ENCODE measurements at places on chromosomes 5 and 9.
A peak's percentile ranks its signal among the peaks of the same experiment; 100 is the strongest.

- DNase-seq, result no peak
Measured at GRCh38 chr9:33306037-33306436, 15.7 kb downstream of the NFX1 start.

DNA sequence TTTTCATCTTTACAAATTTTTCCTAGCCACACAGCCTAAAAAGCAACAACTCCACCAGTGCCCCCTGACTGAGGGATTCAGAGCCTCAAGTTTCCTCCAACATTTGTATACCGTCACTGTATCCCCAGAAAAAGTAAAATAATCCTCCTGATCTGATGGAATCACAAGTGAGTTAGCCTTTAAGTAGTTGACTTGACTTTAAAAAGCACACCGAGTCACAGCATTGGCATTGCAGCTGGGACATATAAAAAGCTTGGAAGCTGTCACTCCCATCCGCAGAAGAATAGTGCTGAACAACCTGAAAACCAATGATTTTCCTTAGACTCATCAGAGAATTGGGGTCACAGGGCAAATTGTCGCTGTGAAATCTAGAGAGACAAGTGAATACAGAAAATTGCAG lies 41.6 kb upstream of the FBN2 start:
- peak; percentile 66 for DNase-seq

GRCh38 chr9:94758031-94758430 lies 31.5 kb downstream of the AOPEP start:
- DNase-seq, result no peak

DNA sequence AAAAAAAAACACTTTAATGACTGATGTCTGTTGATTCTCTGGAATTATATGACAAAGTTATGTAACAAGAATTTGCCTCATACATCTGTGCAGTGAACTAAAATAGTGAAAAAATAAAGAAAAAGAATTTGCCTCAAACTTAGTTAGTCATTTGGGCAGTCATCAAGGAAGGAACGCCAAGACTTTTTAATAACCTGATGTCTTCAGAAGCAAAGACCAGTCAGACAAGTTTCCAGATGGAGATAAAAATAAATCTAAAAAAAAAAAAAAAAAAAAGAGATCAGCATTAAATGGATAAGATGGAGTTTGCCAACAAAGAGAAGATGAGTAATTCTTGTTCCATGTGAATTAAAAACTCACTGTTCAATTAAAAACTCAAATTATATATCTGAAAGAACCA lies 52.3 kb upstream of the JMY start:
- no peak for DNase-seq

DNA sequence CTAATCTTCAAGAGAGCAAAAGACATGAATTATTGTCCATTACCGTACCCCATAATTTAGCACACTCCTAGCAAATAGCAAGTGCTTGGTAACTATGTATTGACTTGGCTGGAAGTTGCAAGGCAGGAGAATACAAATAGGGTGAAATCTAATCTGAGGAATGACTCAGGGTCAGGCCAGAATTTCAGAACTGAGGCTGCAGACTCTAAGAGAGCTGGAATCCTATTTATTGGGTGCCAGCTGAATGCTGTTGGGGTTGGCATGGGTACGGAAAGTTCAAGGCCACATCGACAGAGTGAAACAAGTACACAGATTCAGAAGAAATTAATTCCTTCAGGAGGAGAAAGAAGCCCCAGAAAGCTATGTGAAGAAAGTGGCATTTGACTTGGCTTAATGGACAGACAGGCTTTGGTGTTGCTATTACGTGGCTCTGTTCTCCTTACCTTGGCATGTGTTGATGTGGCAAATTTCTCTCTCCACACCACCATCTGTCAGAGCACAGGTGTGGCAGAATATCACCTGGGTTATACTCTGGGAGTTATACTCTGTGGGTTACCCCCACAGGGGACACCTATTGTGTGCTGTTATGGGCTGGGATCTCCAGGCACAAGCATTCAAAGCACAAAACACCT lies 20.9 kb upstream of the ASTN2 start:
- DNase-seq, result no peak

DNA sequence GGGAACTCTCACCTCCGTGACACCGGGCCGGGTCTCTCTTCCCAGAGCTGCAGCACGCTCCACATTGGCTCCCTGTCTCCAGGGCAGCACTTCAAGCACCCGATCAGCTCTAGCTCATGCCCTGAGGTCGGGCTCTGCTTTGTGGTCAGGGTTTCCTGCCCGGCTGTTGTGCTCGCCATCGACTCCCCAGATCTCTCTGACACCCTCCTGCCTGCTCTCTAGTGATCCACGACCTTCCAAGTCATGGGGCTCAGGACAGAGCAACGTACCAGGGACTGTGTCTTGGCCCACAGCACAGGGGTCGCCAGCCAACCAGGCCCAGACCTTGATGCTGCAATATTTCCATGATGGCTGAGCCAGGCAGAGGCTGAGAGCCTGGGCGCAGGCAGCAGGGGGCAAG lies 45.1 kb downstream of the PRRT1B start:
- DNase-seq, result no peak

GRCh38 chr9:30846651-30847050 lies 1537.8 kb upstream of the ACO1 start:
- no peak for DNase-seq

GRCh38 chr5:56648460-56649034 lies 166.8 kb upstream of the MAP3K1 start:
- DNase-seq, result no peak

GRCh38 chr5:158998793-158999325 lies 100.9 kb downstream of the EBF1 start:
- no peak for DNase-seq

DNA sequence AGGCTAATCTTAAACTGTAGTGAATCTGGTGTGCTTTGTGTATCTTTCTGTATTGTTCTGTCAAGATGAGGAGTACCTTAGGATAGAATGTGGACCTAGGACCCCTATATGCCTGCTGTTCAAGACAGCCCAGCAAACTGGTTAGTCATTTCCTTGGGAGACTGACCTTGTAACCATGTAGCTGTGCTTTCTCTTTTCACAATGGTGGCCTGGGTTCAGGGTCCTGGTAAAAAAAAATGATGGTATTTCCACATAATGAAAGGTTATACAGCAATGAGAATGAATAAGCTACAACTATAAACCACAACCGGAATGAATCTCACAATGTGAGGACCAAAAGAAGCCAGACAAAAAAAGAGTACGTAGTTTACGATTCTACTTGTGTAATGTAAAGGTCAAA lies 36.4 kb upstream of the F2RL1 start:
- DNase-seq, result no peak

- DNase-seq, result no peak
Measured at GRCh38 chr9:122294531-122294930, 29.8 kb downstream of the MRRF start.

DNA sequence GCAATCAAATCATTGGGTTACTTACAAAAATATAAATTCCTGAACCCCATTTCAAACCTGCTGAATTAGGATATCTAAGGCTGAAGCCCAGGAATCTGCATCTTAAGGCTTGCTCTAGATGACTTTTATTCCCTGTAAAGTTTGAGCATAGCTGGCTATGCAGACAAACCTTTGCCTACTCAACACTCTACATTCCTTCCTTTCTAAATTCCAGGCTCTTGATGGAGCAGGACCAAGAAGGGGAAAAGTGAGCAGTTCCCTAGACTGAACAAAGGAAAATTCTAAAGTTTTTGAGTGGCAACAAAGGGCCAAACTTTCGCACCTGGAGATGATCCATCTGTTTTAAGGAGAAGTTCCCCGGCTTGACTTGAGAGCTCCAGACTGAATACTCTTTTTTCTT lies 9.8 kb upstream of the ADRA1B start:
- no peak for DNase-seq

GRCh38 chr5:100418231-100418630 lies 116.9 kb upstream of the FAM174A start:
- no peak for DNase-seq

GRCh38 chr5:12242950-12243888 lies 339.0 kb upstream of the CTNND2 start:
- peak; percentile 4 for DNase-seq

GRCh38 chr9:36101916-36102741 lies 34.4 kb upstream of the GLIPR2 start:
- peak; percentile 100 for DNase-seq

- DNase-seq, result no peak
Measured at GRCh38 chr5:174166231-174167079, 120.9 kb downstream of the NSG2 start.

GRCh38 chr5:75567710-75568109 lies 43.5 kb upstream of the ANKDD1B start:
- DNase-seq, result peak; percentile 62

DNA sequence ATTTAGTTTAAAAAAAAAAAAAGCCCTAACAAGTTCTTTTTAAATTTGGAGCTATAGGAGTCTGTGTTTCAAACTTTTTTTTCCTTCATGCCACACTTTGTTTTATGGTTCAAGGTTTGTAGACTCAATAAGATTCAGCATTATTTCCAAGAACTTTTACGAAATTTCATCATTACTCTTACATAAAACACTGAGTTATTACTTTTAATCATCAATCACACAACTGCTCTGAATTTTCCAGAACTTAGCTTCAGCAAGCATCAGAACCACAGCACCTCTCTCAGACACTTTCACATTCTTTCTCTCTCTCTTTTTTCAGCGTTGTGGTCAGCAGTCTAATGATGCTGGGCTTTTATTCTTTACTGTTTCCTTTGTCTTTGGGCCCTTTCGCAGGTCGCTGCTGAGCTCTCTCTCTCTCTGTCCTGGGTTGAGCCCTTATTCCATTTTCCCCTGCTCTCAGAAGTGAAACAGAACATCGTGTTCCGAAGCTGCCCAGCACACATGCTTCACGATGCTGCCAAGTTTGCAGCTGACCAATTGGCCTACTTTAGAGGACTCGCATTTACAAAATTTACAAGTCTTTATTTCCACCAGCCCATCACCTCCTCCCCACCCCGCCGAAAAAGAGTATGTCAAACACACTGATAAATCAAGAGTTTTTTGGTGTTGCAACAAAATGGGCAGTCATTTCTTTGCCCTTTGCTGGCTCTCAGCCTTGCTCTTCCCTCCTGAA lies 44.6 kb upstream of the PIK3R1 start:
- DNase-seq, result peak; percentile 23

GRCh38 chr5:71829206-71829605 lies 110.1 kb downstream of the CARTPT start:
- no peak for DNase-seq

DNA sequence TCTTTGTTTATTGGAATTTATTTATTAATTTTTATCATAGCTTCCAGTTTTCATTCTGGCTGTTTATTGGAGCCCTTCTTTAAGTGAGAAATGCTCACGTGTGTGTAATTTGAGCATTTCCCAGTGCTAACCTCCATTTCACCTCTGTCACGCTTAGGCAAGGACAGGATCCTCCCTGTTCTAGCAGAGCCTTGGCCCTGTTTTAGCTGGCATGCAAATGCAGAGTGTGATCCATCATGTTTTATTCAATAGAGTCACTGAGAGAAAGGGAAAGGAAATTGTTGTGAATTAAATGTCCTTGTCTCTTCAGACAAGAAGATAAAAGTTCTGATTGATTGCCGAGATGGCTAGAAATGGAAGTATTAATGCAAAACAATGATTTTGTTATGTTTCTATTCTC lies 137.3 kb upstream of the ACO1 start:
- DNase-seq, result no peak

DNA sequence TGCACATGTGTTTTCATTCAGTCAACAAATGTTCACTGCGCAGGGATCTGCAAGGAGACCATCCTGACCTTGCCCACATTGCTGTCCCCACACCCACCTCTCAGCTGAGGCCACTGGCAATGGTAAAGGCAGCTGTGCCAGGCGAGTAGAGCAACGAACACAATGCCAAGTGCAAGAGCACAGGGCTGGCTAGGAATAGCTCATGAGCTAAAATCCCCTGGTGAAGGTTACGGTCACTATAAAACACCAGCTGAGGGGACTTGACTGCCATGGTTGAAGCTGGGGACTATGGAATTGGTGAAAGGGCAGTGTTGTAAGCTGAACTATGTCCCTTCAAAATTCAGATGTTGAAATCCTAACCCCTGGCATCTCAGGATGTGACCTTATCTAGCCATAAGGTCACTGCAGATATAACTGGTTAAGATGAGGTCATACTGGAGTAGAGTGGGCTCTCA lies 96.1 kb downstream of the OTULIN start:
- DNase-seq, result no peak

DNA sequence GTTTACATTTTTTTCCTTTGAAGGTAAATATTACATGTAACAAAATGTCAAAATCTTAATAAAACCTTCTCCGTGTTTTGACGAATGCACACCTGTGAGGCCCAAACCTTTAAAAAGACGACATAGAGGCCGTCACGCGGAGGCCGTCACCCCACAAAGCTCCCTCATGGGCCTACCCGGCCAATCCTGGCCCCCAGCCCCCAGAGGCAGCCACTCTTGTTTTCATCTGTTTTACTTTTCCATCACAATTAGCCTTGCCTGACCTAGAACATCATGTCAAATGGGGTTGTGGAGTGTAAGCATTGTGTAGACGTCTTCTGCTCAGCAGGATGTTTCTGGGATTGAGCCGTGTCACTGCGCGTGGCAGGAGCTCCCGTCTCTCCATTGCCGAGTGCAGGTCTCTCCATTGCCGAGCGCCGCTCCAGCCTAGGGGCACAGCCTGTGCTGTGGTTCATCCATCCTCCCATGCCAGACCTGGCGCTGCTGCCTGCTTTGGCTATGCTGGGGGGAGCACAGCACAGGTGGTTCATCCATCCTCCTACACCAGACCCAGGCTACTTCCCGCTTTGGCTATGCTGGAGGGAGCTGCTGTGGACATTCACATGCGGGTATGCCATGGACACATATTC lies 52.2 kb upstream of the IRX4 start:
- DNase-seq, result no peak

- DNase-seq, result peak; percentile 3
Measured at GRCh38 chr9:6243746-6244145, 28.1 kb downstream of the IL33 start.

DNA sequence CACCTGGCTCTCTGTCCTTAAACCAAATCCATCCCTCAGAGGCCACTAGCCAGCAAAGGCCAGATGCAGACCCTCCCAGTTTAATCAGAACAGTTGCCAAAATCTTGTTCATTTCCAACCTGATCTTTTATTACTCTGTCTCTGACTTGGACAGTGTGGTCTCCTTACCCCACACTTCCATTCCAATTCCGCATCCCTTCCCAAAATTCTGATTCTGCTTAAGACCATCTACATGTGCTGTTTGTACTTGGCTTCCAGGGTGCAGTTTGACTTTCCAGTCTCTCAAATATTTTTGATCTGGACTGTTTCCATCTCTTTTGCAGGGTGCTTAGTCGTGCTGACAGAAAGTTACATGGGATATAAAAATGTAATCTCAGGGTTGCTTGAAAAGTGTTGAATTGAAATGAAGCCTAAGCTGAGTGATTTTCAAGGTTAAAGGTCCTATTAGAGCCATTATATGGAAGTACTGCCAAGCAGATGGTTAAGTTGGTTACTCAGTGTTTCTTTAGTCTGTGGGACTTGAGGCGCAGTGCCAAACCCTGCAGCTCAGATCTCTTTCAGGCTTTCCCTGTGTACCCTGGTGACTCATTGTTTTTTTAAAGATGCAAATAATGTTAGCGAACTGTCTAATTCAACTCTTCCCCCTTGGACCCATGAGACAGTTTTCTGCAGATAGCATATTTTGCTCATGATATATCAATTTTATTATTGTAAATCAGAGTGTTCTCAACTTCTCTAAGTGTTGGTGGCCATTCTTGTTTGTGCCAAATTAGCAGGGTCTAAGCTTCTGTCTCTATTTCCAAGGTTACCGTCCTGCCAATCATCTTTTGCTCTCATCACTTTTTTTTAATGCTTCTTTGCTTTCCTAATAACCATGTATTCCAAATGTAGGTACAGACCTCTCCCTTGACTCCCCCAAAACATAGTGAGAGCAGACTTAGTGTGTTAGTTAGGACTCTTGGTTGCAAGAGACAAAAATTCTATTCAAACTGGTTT lies 18.2 kb upstream of the DCP2 start:
- peak; percentile 97 for DNase-seq

All from EL (cell line).